ENCODE measurements at places on chromosomes 3 and 15.

GRCh38 chr3:197023241-197023997 is 6.2 kb downstream of the MELTF start:
- DNase-seq = no peak

- DNase-seq = peak; percentile 50
These were observed 2.5 kb upstream of the MST1R start for GRCh38 chr3:49906073-49906743.

GRCh38 chr3:184257083-184257915 is 4.1 kb downstream of the CAMK2N2 start:
- DNase-seq = no peak

DNA sequence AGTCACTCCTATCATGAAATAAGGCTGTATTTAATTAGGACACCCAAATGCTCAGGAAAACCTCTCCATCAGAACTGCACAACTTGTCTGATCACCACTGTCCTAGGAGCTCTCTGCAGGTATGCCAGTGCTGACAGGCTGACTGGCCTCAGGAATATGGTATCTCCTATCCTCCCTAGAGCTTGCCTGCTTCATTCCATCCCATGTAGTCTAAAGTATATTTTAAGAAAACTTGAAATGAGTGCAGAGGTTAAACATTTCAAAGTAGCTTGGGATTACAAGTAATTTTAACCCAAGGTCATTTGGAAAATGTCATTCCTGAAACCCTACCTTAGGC is 23.7 kb downstream of the FILIP1L start:
- no peak for DNase-seq

GRCh38 chr3:145869958-145870357 is 291.0 kb downstream of the PLOD2 start:
- no peak for DNase-seq
